ENCODE measurements at places on chromosomes 3 and 15. TPM values are rescaled to one million over a fixed set of nuclear protein-coding genes. Genes with fewer than 3 reads are reported as not detected.

DNA sequence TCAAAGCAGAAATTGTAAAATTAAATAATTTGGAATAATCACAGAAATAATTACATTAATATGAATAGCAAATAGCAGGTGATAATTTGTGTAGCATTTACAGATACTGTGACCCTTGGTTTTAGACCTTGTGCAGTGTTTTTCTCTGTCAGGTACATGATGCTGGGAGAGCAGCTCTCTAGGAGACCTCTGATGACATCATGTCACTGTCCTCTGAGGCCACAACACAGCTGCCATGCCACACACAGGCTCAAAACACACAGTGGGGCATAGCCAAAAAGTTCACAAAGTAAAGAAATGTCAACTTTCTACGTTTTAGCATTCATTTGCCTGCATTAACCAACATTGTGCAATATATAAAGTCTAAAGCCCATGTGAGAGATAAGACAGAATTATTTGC, 71.8 kb upstream of the ZBTB20 start:
- peaks cover 4% of the 10 kb centered on the region for H3K36me3 ChIP-seq
- H3K4me3 ChIP-seq, result no peak overlapping the region
- no peak overlapping the region for H3K27ac ChIP-seq
- DNase-seq, result no peak
- no peaks in the 10 kb centered on the region for H3K4me1 ChIP-seq
- peaks cover 7% of the 10 kb centered on the region for H3K27me3 ChIP-seq

Gene ARRDC4
- 1.5 TPM for total RNA-seq

DNA sequence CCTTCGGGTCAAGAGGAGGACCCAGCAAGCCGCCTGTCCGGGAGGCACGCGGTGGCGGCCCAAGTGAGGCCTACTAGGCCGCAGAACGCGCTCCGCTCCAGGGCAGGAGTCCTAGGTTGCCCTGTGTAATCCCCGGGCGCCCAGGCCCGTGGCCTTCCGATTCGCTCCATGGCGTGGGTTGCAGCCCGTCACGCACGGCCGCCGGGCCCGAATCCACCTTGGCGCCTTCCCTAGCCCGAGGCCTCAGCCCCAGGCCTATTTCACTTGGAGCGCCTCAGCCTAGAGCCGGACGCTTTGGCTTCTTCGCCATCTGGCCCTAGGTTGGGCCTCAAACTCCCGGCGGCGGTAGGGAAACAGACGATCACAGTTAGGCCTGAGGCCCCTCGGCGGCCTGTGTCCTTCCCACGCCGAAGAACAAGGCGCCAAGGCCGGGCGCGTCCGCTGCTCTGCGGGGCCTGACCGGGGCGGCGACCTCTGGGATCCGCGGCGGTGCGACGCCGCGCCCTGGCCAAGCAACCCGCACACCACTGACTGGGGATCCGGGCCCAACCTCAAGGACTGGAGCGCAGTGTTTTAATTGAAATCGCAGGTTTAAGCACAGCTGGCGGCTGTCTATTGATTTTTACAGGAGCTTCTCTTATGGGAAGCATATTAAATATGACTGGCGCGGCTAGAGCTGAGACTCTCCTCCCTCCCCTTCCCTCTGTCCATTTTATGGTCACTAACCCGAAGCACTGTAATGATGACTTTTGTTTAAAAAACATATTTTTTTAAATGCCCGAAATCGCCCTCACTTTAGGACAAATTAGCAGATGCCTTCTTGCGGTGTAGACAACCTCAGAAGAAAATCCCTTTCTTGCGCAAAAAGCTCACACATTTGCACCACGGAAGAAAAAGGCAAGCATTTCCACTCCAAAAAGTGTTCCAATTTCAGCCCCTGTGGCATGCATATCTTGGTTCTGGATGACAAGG, 3.8 kb upstream of the FEZF2 start:
- no peak overlapping the region for H3K27ac ChIP-seq
- DNase-seq, result no peak
- H3K4me3 ChIP-seq, result no peak overlapping the region
- H3K27me3 ChIP-seq, result peaks cover 60% of the 10 kb centered on the region
- peaks cover 25% of the 10 kb centered on the region for H3K4me1 ChIP-seq

Gene PIERCE2
- not detected for total RNA-seq

Gene CADM2
- 0.96 TPM for total RNA-seq

Gene ST8SIA2
- total RNA-seq, result not detected

Gene CCDC39
- total RNA-seq, result 1.1 TPM

GRCh38 chr3:123783050-123783689, 101.0 kb downstream of the MYLK start:
- H3K36me3 ChIP-seq, result no peaks in the 10 kb centered on the region
- no peaks in the 10 kb centered on the region for H3K4me1 ChIP-seq
- no peak overlapping the region for H3K27ac ChIP-seq
- H3K27me3 ChIP-seq, result peaks cover 6% of the 10 kb centered on the region
- H3K4me3 ChIP-seq, result no peak overlapping the region

GRCh38 chr3:190086191-190086590, 34.5 kb downstream of the P3H2 start:
- no peak overlapping the region for H3K27ac ChIP-seq
- no peak overlapping the region for H3K4me3 ChIP-seq
- H3K27me3 ChIP-seq, result peaks cover 3% of the 10 kb centered on the region
- H3K36me3 ChIP-seq, result no peaks in the 10 kb centered on the region
- no peaks in the 10 kb centered on the region for H3K4me1 ChIP-seq
- DNase-seq, result no peak

- no peak for DNase-seq
- no peak overlapping the region for H3K27ac ChIP-seq
- H3K27me3 ChIP-seq, result no peaks in the 10 kb centered on the region
- peaks cover 4% of the 10 kb centered on the region for H3K4me1 ChIP-seq
- no peak overlapping the region for H3K4me3 ChIP-seq
- H3K36me3 ChIP-seq, result peaks cover 49% of the 10 kb centered on the region
Observed at GRCh38 chr3:171181907-171182690, 155.6 kb upstream of the SLC2A2 start.

- no peak for DNase-seq
- peak overlapping the region; percentile 9 for H3K4me3 ChIP-seq
- H3K4me1 ChIP-seq, result peaks cover 86% of the 10 kb centered on the region
- H3K27ac ChIP-seq, result peak overlapping the region; percentile 11
Observed at GRCh38 chr3:120052225-120052624, 42.0 kb downstream of the GSK3B start.

DNA sequence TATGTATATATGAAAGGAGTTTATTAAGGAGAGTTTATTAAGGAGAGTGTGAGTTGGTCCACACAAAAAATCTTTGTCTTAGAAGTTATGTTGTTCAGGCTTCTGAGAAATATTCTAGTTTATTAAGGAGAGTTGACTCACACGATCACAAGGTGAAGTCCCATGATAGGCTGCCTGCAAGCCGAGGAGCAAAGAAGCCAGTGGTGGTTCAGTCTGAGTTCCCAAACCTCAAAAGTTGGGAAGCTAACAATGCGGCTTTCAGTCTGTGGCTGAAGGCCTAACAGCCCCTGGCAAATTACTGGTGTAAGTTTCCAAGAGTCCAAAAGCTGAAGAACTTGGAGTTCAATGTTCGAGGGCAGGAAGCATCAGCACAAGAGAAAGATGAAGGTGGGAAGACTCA, 42.4 kb upstream of the DAZL start:
- no peaks in the 10 kb centered on the region for H3K27me3 ChIP-seq
- H3K36me3 ChIP-seq, result peaks cover 3% of the 10 kb centered on the region
- no peak overlapping the region for H3K4me3 ChIP-seq
- no peak for DNase-seq
- H3K27ac ChIP-seq, result no peak overlapping the region
- no peaks in the 10 kb centered on the region for H3K4me1 ChIP-seq

DNA sequence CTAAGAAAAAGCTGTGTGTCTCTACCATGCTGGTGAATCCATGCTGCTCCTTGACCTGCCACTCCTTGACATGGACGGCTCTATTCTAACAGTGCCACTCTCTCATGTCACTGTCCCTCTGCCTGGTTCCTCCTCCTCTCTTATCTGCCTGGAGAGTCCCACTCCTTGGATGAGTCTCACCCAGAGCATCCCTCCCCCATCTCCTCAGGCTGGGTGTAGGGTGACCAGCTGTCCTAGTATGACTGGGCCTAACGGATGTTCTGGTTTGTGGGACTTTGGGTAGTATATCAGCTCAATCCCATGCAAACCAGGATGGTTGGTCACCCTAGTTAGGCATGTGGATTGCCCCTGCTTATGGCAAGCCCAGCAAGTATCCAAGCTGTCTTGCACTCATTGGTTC, 54.3 kb downstream of the LIPC start:
- no peak overlapping the region for H3K4me3 ChIP-seq
- peak overlapping the region; percentile 85 for H3K27ac ChIP-seq
- DNase-seq, result no peak

DNA sequence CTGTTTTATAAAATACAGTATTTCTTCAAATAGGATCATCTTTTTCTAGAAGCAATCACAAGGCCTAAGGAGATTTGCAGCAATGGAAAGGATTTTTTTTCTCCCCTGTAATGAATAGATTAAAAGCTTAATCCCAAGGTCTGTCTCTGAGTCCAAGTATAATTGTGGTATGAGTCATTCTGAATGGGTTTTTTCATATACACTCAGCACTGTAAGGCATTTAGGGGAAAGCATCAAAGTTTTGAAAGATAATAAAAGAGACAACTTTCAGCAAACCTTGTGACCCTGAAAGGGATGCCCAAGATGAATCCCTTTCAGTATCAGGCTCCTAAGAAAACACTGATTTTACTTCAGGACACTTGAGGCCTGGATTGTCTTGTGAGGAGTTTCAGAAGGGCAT, 23.3 kb upstream of the LARS2 start:
- no peak overlapping the region for H3K4me3 ChIP-seq
- H3K36me3 ChIP-seq, result no peaks in the 10 kb centered on the region
- DNase-seq, result no peak
- H3K27me3 ChIP-seq, result peaks cover 17% of the 10 kb centered on the region

Gene CLDN18
- total RNA-seq, result not detected

Gene TIMMDC1
- 72.9 TPM for total RNA-seq

DNA sequence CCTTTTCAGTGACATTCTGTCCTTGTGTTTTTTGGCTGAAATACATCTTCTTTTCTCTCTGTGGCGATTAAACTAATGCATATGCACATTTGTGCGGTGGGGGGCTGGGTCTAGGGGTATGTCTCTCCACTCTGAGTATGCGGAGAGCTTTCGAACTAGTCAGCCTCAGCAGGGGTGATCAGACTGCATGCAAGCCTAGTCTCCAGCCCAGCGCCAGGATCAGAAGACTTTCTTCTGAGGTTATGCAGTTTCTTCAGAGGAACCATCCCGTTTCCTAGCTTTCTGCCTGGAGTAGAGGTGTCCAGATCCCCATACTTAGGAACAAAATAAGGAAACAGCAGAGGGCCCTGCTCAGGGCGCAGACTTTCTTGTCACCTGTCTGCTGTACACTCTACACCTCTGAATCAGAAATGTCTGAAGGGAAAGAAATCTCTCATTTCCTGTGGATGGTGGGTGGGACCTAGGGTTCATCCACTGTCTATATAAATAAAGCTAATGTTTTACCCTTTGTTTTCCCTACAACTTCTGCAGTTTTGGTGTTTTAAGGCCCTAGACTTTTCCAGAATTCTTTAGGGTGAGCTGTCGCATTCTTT, 230.4 kb downstream of the ABHD5 start:
- no peak for DNase-seq
- peaks cover 48% of the 10 kb centered on the region for H3K27me3 ChIP-seq
- H3K4me1 ChIP-seq, result peaks cover 3% of the 10 kb centered on the region
- H3K4me3 ChIP-seq, result no peak overlapping the region

DNA sequence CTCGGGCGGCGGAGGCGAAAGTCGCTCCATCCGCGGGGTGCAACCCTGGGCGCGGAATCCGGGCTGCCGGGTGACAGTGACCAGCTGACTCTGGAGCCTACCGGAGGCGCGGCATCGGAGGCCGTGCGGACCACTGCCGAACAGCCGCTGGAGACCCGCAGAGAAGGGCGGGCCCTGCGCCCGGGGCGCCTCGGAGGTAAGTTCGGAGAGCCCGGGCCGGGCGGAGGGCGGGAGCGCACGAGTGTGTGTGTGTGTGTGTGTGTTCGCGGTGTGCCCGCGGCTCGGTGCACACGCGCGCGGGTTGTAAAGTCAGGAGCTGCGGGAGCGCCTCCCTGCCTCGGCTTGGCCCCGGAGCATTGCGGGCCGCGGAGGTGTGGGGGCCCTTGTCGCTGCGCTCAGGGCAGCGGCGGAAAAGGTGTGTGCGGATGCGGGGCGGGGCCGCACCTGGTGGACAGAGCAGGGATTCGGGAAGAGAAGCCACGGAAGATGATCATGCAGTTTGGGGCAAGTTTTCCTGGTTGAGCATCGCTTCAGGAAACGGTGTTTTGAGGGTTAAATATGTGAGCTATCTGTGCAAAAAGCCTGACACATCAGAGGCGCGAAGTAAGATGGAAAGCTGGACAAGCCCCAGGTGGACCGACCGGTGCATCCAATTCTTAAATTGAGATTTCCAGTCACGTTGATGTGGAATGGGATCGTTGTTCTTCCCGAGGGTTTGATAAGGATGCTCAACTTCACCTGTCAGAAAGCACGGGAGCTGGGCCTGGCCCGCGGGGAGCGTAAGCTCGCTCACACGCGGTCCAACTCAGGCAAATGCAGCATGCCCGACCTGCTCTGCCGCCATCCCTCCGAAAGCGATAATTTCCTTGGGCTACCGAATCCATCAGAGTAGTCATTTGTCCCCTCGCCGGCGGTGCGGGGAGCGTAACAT, 474 bp downstream of the MINAR1 start:
- H3K27ac ChIP-seq, result no peak overlapping the region
- no peak for DNase-seq
- H3K27me3 ChIP-seq, result peaks cover 41% of the 10 kb centered on the region
- H3K4me3 ChIP-seq, result no peak overlapping the region

DNA sequence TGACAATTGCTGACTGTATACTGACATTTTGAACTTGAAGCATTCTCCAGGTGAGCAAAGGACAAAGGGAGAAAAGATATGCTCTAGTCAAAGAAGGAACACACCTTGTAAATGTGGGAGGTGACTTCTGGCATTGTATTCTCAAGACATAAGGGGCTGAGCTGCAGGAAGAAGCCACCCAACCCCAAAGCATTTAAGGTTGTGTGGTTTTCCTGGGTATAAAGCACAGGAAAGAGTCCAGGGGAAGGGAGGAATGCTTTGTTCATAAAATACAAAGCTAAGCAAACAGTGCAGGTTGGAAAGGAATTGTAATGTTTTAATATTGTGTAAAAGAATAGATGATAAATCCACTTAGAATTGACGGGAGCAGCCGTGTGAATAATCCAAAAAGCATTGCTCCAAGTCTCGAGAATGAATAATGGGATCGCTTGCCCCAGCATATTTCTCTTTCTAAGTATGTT, 102.4 kb upstream of the LRIG1 start:
- no peaks in the 10 kb centered on the region for H3K36me3 ChIP-seq
- no peak overlapping the region for H3K4me3 ChIP-seq
- H3K4me1 ChIP-seq, result peaks cover 19% of the 10 kb centered on the region
- H3K27me3 ChIP-seq, result peaks cover 7% of the 10 kb centered on the region
- DNase-seq, result no peak
